Umbilical cord (tissue), 2 donors: ENCODE measurements at places on chromosomes 2 and 18.

DNA sequence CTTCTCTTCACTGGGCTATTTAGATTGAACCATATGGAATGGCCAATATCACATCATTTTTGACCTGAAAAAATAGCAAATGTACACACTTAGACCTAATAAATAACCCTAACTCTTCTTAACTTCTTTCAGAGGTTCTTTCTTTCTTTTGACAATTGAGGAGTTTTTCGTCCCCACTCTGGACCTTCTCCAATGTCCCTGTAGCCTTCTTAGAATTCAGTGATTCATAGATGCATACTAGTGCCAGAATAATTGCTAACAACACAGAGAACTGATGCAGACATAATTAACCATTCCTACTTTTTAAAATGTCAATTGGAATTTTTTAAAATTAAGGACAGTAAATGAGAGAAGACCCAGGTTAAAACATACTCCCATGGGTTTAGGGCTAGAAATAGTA, 20.0 kb downstream of the DAPL1 start:
- DNase-seq: no peak

GRCh38 chr2:60552851-60553494, 481 bp downstream of the BCL11A start:
- DNase-seq: no peak

DNA sequence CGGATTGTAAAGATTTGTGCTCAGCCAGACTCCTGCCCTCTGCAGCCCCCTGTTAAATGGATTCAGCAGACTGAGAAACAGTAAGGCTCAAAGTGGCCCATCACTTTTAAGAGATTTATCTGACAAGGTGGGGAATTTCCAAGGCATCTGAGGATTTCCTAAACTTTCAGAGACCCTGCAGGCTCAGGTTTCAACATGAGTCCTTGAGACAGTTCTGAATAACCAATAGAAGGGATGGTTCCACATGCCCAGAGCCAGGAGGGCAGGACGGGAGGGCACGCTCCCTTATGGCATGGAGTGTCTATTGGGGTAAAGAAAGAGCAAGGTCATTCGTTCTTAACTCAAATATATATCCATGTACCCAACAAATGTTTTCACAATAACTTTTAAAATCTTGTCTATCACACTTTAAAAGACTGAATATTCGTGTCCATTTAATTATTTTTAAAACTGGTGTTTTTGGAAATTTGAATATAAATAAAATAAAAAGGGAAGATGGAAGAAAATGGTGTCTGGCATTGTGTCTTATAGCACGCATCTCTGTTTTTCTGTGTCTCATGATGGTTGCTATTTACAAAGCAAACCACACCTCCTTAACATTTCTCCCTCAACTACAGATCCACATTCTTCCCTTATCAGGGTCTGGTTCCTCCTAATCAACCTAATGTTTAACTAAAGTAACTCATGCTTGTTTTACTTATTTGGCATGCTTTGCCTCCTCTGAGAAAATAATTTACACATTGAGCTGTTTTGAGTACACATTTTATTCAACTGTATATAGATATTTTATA, 56.0 kb upstream of the DSG1 start:
- DNase-seq: no peak

GRCh38 chr2:105856581-105856980, 111.9 kb downstream of the NCK2 start:
- no peak for DNase-seq

- no peak for DNase-seq
Observed at GRCh38 chr2:212677466-212677865, 138.9 kb upstream of the ERBB4 start.

DNA sequence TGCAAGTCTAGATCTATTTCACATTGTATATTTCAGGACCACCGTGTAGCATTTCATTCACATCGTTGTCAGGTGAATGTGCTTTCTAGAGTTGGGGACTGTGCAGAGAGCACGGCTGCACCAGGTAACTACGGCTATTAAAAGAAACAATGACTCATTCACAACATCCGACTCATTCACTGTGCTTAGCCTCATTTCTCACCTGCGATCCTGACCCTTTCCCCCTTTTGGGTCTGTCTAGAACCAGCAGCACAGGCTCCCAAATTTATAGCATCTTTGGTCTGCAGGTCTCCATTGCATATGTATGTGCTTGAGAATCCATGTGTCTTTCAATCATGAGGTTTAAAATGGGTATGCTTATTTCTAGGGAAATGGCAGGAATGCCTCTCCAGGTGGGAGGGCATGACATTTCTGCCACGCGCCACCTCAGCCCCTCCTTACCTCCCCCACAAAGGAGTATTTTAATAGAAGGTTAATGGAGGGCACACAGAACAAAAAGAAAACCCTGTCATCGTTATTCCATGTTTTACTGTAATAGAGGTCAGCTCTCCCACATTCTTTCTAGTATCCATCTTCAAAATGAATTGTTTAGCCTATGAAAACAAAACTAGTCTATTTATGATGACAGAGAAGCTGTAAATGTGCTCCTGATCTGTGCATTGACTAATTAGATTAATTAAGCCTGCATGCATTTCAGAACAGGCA, 246.7 kb upstream of the EPHA4 start:
- DNase-seq: no peak

- DNase-seq: no peak
Observed at GRCh38 chr2:105925390-105925789, 180.7 kb downstream of the NCK2 start.

- DNase-seq: no peak
Observed at GRCh38 chr2:14536976-14537375, 95.5 kb upstream of the LRATD1 start.

DNA sequence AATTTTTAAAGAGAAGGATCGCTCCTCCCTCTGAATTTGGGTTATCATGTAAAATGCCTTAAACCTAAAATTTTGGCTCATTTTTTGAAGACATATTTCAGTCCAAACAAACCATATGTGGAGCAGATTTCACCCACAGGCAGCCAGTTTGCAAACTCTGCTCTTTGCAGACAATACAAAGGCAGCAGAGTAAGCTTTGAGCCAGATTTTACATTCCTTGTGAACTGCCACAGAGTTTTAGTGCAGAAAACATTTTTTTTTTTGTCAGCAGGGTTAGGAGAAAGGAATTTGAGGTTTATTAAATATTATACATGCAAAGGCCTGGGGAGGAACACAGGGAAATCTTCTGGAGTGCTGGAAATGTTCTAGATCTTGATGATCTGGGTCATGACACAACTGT, 171.9 kb upstream of the FN1 start:
- peak; percentile 52 for DNase-seq

- no peak for DNase-seq
Observed at GRCh38 chr2:114108249-114108648, 218.4 kb downstream of the ACTR3 start.

DNA sequence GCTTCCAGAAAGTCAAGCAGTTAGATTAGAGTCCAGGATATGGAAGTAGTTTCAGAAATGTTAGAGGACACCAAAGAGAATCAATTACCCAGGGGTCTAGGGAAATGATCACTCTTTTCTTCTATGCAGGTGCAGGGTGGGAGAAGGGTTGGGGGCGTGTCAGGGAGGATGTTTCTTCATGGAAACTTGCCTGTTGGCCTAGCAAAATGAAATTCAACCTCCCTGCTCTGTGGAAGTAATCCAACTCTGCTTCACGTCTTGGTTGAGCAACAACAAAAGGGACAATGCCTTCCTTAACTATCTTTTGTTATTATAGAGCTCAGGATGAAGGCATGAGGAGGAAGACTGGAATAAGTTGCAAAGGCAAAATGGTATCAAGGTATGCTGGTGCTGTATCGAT, 210.8 kb upstream of the ETAA1 start:
- DNase-seq: no peak

DNA sequence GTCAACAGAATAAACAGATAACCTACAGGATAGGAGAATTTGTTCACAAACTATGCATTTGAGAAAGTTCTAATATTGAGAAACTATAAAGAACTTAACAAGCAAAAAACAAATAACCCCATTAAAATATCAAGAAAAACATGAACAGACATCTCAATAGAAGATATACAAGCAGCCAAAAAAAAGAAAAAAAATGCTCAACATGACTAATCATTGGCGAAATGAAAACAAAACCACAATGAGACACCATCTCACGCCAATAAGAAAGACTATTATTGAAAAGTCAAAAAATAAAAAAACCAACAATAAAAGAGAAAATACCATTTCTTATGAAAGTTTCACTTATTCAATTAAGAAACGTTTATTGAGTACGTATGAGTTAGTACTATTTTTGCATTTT, 800.5 kb downstream of the CBLN2 start:
- DNase-seq: no peak

DNA sequence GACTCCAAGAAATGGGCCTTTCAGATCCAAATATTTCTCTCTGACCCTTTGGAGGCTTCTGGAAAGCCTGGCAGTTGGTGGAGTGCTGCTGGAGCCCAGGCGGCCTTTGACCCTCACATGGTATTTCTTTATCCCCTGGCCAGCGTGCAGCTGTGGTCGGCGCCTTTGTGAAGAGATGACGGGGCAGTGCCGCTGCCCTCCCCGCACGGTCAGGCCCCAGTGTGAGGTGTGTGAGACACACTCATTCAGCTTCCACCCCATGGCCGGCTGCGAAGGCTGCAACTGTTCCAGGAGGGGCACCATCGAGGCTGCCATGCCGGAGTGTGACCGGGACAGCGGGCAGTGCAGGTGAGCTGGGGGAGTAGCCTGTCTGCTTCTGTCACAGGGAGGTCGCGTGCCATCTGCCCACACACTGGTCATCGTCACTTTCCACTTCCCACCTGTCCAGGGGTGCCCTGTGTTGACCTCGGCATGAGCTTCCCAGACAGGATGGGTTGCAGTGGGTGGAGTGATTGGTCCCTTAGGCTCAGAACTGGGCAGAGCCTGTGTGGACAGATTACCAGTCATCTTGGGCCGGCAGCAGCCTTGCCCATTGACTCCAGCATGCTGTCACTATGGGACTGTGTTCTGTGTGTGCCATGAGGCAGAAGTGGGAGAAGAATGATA, 158.2 kb downstream of the LAMA3 start:
- no peak for DNase-seq

DNA sequence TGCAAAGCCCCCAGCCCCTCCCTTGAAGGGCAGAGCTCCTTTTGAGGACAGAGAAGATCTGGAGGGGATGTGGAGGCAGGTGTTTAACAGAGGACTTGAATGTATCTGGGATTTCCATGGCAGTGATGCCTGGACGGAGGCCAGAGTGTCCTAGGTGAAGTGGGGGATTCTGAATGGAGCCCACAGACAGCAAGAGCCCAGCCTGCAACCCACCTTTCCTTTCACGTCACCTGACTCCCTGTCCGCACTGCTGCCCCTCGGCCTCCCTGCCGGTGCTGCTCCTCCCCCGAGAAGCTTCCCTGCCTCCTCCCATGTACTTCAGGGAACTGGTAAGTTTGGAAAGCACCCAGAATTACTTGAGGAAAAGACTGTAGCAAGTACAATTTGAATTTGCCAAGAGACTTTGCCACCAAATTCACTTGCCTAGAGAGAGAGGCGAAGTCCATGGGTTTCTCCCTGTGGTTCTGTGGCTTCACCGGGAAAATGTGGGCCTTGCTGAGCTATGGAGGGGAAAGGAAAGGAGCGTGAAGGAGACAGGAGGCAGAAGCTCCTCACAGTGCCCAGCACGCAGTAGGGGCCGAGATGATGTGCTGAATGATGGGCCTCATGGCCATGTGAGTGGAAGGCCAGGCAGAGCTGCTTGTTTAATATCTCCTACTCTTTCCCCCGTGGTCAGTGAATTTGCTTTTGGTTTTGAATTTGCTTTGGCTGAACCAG, 13.9 kb upstream of the ASPRV1 start:
- no peak for DNase-seq

DNA sequence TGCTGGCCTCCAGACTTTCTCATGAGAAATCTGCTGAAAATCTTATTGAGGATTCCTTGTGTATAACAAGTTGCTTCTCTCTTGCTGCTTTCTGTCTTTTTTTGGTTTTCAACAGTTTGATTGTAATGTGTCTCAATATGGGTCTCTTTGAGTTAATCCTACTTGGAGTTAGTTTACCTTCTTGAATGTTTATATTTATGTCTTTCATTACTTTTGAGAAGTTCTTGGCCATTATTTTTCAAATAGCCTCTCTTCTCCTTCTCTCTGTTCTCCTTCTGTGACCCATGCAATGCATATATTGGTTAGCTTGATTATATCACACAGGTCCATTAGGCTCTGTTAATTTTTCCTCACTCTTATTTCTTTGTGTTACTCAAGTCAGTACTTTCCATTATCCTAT, 67.4 kb upstream of the ADAM23 start:
- DNase-seq: no peak

GRCh38 chr2:11422491-11422865, 43.5 kb downstream of the E2F6 start:
- DNase-seq: no peak

GRCh38 chr18:78517973-78518372, 461.6 kb upstream of the SALL3 start:
- no peak for DNase-seq

DNA sequence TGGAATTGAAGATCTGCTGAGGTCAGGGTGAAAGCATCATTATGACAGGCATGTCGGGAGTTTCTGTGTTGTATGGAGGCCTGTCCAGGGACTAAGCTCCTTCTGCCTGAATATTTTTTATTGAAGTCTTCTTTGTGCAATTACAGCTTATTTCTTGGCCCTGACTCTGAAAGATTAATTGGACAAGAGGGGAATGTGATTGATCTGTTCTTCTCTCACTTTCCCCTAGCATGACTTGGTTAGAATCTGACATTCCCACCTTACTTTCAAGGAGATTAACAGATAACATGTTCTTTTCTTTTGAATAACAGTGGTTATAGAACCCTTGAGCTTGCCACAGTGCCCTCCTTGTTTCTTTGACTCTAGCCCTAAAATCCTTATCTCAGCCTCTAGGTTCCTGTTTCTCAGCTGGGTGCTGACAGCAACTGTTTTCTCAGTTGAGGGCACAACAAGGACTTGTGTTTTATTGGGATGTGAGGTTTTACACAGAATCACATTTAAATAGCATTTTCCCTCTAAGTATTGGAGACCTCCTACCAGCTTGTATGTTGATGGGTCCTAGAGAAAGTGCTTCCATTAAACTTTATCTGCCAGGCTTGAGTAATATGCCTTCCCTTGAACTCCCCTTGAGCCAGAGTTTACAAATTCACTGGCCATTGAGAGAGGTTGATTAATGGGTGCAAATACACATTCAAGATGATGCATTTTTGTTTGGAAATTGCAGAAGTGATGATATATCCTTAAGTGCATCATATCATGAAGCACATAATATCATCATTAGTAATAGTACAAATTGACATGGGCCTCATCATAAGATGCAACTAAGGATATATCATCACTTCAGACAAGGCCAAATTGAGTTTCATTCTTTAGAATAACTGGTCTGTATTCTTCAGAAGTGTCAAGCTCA, 12.5 kb downstream of the TTLL4 start:
- no peak for DNase-seq

DNA sequence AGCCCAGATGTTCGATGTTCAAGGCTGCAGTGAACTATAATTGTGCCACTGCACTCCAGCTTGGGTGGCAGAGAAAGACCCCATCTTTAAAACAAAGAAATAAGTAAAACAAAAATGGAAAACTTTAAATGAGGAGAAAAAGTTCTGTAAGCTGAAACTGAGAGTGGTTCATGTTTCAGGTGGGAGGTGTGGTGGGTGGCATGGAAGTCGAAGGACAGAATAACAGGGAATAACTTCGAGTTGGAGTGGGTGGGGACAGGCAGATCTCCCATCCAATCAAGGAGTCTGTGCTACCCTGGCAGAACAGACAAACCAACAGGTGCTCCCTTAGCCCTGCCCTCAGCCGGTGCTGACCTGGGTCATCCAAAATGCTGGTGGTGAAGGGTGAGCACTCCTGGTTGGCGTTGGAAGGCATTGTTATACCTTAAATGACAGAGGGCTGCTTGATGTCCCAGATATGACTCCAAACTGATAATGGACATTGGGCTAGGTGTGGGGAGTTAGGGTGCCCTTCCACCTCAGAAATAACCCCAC, 328.4 kb downstream of the DYSF start:
- no peak for DNase-seq
